ENCODE measurements at places on chromosomes 13 and 19.

DNA sequence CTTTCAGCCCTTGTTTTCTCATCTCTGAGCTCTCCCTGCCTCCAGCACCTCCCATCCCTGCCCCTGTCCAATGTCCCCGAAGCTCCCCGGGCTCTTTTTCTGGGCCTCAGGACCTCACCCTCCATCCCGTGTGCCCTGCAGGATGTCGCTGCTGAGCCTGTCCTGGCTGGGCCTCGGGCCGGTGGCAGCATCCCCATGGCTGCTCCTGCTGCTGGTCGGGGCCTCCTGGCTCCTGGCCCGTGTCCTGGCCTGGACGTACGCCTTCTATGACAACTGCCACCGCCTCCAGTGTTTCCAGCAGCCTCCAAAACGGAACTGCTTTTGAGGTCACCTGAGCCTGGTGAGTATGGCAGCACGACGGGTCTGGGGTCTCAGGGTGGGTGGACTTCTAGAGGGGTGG is 51.1 kb upstream of the CYP4F8 start:
- DNase-seq, result no peak

- no peak for DNase-seq
Observed at GRCh38 chr13:69168436-69168835, 939.2 kb upstream of the ATXN8OS start.

- no peak for DNase-seq
Observed at GRCh38 chr19:17686023-17686521, 2.1 kb downstream of the UNC13A start.

DNA sequence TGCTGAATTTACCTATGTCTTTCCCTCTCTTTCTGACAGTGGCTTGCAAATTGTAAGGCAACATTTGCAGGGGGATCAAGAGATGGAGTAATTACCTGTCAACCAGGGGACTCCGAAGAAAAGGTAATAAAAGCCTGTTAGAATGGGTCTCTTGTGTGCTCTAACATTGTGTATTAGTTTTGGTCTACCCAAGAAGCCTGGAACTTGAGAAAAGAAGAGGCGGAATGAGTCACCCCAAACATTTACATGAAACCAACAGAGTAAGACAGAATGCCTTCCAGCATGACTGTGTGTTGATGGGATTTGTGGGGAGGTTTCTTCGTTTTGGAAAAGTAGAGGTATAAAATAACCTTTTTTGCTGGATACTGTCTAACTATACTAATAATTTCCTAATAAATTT is 36.7 kb downstream of the ZAR1L start:
- DNase-seq, result no peak

GRCh38 chr13:73107481-73107880 is 48.7 kb downstream of the KLF5 start:
- no peak for DNase-seq

- DNase-seq, result no peak
Observed at GRCh38 chr13:36806102-36806501, 12.9 kb upstream of the RFXAP start.

DNA sequence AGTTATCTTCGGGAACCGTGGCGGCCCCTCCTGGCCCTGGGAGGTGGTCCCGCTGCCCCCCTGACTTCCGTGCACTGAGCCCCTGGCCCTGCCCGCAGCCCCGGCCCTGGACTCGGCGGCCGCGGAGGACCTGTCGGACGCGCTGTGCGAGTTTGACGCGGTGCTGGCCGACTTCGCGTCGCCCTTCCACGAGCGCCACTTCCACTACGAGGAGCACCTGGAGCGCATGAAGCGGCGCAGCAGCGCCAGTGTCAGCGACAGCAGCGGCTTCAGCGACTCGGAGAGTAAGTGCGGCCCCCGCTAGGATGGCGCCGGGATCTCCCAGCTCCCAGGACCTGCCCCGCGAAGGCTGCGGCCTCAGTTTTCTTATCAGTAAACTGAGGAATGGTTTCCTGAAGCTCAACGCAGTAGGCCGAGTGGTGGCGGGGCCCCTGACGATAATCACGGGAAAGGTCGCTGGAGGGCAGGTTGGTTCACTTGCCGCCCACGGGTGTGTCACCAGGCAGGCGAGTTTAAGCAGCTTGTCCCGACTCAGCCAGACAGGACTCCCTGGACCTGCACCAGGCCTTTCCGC is 924 bp downstream of the RGCC start:
- DNase-seq, result peak; percentile 30

DNA sequence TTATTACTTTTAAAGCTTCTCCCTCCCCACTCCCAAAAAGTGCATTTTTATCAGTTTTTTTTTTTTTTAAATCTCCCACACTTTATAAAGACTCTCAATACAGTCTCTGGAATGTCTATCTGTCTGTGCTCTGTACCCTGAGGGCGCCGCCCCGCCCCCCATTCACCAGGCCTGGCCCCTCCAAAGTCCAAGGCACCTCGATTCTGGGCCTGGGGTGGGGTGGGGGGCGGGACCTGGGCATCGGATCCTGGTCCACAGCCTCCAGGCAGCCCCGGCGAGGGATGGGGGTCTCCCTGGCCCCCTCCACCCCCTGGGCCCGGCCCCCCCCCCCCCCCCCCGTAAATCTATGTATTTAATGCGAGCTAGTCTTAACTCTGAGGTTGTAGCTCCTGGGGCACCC is 23.3 kb downstream of the ZBTB7A start:
- DNase-seq, result no peak

DNA sequence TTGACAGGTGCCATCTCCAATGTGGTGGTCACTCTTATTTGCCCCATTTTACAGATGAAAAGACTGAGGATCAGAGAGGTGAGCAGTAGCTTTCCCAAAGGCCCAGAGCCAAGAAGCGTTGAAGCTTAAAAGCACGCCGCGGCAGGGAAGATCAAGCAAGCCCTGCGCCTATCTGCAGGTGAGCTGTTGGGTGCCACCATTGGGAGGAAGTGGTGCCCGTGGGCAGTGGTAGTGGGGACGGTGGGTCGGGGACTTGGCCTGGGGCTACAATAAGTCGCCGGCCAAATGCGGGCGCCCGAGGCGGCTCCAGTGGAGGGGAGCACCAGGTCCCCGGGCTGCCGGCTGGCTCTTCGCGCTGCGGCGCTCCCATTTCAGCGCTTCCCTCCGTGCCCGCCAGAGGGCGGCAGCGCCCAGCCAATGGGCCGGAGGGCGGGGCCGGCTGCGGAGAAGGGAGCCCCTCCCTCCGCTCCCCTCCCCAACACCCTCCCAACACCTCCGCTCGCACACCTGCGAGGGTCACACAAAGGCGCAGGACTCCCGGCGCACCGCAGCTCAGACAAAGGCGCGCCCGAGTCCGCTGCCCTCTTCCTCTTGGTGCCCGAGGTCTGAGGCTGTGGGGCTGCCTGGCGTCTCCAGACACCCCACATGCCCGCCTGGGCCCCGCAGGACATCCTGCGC is 744 bp upstream of the POU2F2 start:
- DNase-seq, result peak; percentile 50

DNA sequence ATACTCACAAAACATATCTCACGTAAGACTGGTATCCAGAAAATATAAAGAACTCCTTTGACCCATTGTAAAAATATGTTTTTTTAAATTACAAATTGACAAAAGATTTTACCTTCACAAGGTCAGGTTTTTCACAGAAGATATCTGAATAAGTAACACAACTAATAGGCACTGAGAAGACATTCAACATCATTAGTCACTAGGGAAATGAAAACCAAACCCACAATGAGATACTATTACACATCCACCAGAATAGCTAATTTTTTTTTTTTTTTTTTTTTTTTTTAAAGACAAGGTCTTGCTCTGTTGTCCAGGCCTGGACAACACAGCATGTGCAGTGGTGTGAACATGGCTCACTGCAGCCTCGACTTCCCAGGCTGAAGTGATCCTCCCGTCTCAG is 157.5 kb downstream of the MIPEP start:
- DNase-seq, result no peak

GRCh38 chr13:50396001-50396400 is 380.8 kb downstream of the KCNRG start:
- DNase-seq, result no peak

- no peak for DNase-seq
Observed at GRCh38 chr13:101944521-101944920, 457.3 kb downstream of the FGF14 start.

- no peak for DNase-seq
Observed at GRCh38 chr13:112441779-112442310, 65.7 kb downstream of the SPACA7 start.

DNA sequence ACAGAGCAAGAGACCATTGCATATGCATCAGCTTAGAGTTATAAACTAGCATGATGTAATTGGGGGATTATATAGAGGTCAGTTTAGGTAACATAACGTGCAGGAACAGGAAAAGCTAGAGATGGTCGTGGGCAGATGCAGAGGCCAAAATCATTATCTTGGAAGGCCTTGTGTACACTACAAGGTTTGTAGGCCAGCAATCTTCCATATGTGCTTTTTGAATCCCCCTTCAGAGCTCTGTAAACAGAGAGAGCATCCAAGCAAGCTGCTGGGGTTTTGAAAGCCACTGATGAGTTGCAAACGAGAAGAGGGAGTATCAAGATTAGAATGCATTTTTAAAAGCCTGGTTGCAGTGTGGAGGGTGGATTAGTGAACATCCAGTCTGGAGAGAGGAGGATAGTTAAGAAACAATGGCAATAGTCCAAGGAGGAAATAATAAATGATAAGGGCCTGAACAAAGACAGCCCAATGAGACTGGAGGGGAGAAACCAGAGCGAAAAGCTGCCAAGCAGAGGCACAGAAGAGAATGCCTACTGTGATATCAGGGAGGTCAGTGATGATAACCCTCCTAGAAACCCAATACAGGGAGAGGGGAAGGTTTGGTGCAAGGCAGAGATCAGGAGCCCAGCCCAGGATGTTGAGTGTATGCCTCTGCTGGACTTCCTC is 109.6 kb downstream of the ZAR1L start:
- DNase-seq, result no peak

DNA sequence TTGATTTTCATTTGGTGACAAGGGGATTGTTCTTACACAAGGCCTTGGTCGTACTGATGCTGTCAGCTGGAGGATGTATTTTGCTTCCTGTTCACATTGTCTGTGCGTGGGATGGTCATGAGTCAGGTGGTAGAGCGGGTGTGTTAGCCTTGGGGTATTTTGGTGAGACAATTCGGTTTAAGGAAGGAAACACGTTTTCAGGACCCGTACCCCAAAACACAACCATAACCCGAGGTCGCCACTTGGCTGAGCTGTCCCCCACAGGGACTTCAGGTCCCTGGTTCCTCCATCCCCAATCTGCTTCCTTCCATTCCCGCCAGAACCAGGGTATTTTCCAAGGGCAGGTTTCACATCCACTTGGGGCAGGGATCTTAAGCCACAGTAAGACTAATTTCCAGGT is 15.0 kb downstream of the MYO9B start:
- no peak for DNase-seq

GRCh38 chr13:36986462-36987240 is 12.5 kb downstream of the ALG5 start:
- no peak for DNase-seq

DNA sequence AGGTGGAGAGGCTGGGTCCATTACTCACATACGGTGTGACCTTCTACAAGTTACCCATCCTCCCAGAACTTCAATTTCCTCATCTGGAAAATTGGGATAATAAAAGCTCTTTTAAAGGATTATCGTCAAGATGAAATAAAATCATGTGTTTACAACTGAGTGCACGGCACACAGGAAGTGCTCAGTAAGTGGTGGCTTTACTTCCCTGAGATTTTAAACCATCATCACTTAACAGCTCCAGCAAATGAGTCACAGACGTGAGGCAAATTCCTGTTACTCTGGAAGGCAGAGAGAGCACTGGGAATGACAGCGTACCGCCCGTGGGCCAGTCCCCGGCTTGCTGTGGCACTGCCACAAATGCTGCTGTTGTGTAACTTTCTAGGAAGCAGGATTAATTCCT is 64.1 kb downstream of the MRPL57 start:
- no peak for DNase-seq

- DNase-seq, result no peak
Observed at GRCh38 chr19:3171894-3172672, 6.5 kb upstream of the S1PR4 start.

GRCh38 chr19:41929536-41930071 is 1.4 kb upstream of the ERFL start:
- DNase-seq, result no peak

DNA sequence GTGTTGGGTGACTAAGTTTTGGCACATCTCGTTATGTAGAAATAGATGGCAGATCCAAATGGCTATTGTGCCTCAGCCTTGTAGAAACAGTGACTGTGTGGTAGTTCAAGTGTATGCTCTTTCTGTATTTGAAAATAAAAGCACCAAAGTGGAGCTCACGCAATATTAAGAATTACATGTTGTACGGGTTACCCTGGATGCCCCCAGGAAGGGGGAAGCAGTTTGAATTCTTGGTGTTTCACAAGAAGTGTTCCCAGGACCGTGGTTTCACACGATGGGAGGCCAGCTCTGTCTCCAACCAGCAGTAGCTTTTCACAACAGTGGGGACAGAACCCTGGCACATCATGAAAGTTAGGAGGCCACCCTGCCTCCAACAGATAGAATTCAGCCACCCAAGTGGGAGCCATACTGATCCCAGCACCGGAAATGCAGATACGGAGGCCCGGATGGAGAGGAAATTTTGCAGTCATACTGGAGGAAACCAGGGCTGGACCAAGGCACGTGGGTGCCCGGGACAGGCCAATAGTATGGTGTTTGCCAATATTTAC is 8.9 kb downstream of the FLT1 start:
- DNase-seq, result no peak

GRCh38 chr19:2807379-2808128 is 12.1 kb upstream of the ZNF554 start:
- DNase-seq, result no peak

GRCh38 chr19:38642176-38642575 is 5.3 kb upstream of the ACTN4 start:
- DNase-seq, result no peak

GRCh38 chr19:45761714-45762113 is 7.3 kb downstream of the SIX5 start:
- no peak for DNase-seq

GRCh38 chr13:45109102-45109720 is 11.1 kb upstream of the GTF2F2 start:
- DNase-seq, result no peak

- no peak for DNase-seq
Observed at GRCh38 chr19:35144259-35144599, 1.2 kb downstream of the FXYD7 start.

- DNase-seq, result no peak
Observed at GRCh38 chr19:44666852-44667556, 4.3 kb upstream of the CEACAM19 start.
